ENCODE measurements at places on chromosomes 11 and 22. TPM values are rescaled to one million over a fixed set of nuclear protein-coding genes. Genes with fewer than 3 reads are reported as not detected.

OR51B2 gene
- total RNA-seq: not detected

MICALL1 gene
- total RNA-seq: 16.6 TPM

CCDC15 gene
- 4.5 TPM for total RNA-seq

GRCh38 chr11:116910378-116910777 is 73.0 kb upstream of the APOA1 start:
- DNase-seq: no peak

DNA sequence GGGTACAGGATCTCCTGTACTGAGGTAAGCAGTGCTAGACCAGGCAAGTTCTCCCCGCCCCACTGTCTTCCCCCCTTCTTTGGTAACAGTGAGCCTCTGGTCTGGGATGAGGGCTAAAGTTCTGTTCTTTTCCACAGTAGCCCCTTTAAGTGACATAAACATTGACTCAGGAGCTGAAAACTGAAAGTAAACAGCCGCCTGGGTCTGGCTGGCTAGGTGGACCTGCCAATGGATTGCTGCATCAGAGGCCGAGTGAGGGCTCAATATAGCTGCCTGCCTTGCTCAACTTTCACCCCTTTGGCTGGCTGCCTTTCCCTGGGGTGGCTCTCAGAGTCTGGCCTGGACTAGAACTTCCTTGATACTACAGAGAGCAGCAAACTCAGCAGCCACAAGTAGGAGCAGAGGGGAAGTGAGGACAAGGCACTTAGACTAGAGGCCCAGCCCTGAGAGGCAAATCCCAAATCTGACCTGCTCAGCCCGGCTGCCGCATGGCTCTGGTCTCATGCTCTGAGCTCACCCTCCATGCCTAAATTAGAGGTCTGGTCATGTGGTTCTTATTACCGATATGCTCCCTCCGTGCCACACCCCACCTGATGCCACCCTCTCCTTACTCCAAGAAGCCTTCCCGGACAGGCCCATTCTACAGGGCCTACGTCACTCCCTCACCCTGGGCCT is 9.6 kb upstream of the UCP3 start:
- DNase-seq: no peak

- DNase-seq: no peak
Observed at GRCh38 chr11:10331548-10332289, 26.8 kb downstream of the ADM start.

DNA sequence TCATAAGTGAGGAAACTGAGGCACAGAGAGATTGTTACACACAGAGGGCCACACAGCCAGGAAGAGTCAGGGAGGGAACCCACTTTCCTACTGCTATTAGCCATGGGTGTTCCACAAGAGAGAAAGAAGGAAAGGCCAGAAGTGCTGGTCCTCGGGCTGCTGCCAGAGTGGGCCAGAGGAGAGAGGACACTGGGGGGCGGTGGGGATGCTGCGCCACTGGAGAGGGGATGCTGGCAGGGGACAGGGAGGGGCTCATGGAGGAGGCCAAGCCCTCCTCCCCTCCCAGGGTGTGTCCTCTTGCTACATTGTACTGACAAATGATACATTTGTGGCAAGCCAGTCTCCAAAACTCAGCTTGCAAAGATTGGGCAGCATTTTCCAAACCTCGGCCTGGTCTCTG is 9.9 kb downstream of the IL10RA start:
- DNase-seq: no peak

GRCh38 chr22:38051261-38051660 is 5.9 kb upstream of the PICK1 start:
- DNase-seq: no peak

GRCh38 chr22:20604776-20605221 is 97.4 kb downstream of the MED15 start:
- no peak for DNase-seq

- no peak for DNase-seq
Observed at GRCh38 chr11:41519696-41520095, 60.2 kb upstream of the LRRC4C start.

- DNase-seq: no peak
Observed at GRCh38 chr22:48180631-48181030, 1418.2 kb downstream of the TBC1D22A start.

Measured in activated naive CD8-positive, alpha-beta T cell treated with anti-CD3 and anti-CD28 coated beads for 36 hours (primary cell).